ENCODE measurements at places on chromosomes 5 and 9. TPM values are rescaled to one million over a fixed set of nuclear protein-coding genes. Genes with fewer than 3 reads are reported as not detected.

GRCh38 chr9:120919843-120920805, 6.5 kb downstream of the TRAF1 start:
- peaks cover 67% of the 10 kb centered on the region for H3K36me3 ChIP-seq
- peak overlapping the region; percentile 99 for H3K27ac ChIP-seq
- peaks cover 100% of the 10 kb centered on the region for H3K4me1 ChIP-seq
- peak overlapping the region; percentile 96 for H3K4me3 ChIP-seq
- DNase-seq, result no peak

DNA sequence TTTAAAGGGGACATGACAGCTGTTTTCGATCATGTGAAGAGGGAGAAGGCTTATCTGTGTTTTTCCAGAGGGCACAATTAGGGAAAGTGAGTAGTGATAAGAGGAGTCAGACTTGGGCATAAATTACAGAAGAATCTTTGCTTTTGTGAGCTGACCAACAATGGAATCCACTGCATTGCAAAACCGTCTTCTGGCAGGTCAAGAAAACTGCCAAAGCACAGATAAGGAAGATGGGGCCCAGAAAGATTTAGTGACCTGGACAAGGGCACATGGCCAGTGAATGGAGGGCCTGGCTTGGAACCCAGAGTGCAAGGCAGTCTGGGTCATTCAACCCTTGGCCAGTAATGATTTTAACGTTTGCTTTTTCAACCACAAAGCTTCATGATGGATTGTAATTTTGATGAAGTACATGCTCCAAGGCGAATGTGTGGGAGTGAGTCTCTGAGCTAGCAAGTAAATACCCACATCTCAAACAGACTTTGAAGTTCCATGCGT, 153.2 kb upstream of the MAST4 start:
- H3K36me3 ChIP-seq, result no peaks in the 10 kb centered on the region
- DNase-seq, result no peak
- no peaks in the 10 kb centered on the region for H3K27me3 ChIP-seq
- no peaks in the 10 kb centered on the region for H3K4me1 ChIP-seq
- H3K27ac ChIP-seq, result no peak overlapping the region
- no peak overlapping the region for H3K4me3 ChIP-seq

TOR1B gene
- 27.2 TPM for polyA plus RNA-seq

HSPB3 gene
- not detected for polyA plus RNA-seq

- H3K36me3 ChIP-seq, result peaks cover 9% of the 10 kb centered on the region
- peak overlapping the region; percentile 77 for H3K4me3 ChIP-seq
- peaks cover 42% of the 10 kb centered on the region for H3K4me1 ChIP-seq
- H3K27me3 ChIP-seq, result no peaks in the 10 kb centered on the region
- peak overlapping the region; percentile 59 for H3K27ac ChIP-seq
- peak; percentile 41 for DNase-seq
These were observed 62.3 kb downstream of the ST8SIA4 start for GRCh38 chr5:100840789-100841188.
